ENCODE measurements at places on chromosomes 7 and 10.

DNA sequence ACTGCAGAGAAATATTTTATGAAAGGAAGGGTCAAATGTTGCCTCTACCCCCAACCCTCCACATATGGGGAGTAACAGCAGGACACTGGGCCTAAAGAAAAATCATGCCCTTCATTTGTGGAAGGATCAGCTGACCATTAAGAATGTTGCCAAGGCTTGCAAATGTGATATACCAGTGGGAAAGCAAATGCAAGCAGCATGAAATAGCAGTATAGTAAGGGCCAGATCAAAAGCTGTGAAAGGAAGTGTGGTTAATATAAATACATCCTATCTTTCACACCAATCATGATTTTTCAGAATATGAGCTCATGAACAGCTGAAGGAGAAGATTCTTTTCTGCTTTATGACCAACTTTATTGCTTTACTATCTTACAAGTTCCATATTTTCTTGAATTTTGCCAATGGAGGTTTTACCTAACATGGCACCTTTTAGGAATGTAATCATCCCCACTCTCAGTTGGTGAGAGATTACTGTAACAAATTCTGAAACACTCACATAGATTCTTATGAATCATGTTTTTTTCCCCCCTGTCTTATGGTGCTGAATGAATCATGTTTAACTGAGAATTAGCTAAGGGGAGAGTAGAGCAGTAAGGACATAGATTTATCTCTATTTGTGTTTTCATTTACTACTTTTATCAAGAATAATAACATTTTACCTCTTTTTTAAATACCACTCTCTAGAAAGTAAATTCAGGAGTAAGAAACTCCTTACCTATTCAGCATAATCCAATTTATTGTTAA, 12.1 kb upstream of the ATAD1 start:
- no peak for DNase-seq

DNA sequence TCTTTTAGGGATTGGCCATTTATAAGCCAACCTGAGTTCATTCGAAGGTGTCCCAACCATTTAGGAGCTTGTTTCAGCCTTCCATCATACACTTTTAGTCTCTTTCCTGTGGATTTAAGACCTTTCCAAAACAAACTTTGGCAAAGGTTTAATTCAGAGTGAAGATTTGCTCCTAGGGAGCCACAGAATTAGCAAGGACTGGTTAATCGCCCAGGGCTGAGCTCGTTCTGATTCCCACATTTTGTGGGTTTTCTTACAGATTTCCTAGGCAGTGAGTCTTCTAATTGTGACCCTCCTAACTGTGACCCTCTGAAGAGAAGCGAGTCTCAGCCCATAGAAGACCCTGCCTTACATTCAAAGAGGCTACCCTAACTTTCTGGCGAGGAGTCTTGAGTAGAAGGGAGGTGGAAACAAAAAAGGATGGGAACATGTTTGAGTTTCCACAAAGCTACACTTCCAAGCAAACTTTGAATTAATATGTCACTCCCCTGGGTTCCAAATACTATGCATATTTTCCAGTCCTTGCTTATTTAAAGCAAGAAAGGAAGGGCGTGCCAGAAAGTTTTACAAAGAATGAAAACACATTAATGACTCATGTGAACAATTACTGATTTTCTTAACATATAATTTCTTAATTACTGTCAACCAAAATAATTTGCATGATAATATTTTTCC, 118.3 kb downstream of the ARID5B start:
- DNase-seq, result no peak

- DNase-seq, result no peak
Measured at GRCh38 chr10:129848696-129849451, 115.2 kb downstream of the EBF3 start.

DNA sequence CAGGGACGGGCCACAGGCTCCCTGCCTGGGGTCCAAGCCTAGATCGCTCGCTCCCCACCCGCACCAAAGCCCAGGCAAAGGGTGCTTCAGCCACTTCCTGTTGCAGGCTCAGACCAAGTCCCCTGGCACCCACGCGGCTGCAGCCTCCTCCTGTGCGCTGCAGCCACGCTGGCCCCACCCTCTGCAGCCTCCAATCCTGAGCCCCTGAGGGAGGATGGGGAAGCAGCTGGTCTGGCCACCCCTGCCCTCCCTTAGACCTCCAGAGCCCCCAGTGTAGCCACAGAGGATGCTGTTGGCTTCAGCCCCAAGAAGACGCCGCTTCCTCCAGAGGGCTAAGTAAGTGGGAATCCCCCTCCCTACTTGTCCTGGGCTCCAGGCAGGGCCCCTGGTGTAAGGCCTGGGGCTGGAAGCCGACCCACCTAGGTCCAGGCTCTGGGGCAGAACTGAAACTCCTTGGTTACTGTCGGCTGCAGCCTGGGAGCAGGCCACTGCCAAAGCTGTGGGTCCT, 9.4 kb downstream of the LIMK1 start:
- DNase-seq, result peak; percentile 32

- no peak for DNase-seq
Measured at GRCh38 chr7:149293338-149293737, 31.3 kb downstream of the ZNF783 start.

- no peak for DNase-seq
Measured at GRCh38 chr7:66359656-66360211, 154.6 kb downstream of the TPST1 start.

DNA sequence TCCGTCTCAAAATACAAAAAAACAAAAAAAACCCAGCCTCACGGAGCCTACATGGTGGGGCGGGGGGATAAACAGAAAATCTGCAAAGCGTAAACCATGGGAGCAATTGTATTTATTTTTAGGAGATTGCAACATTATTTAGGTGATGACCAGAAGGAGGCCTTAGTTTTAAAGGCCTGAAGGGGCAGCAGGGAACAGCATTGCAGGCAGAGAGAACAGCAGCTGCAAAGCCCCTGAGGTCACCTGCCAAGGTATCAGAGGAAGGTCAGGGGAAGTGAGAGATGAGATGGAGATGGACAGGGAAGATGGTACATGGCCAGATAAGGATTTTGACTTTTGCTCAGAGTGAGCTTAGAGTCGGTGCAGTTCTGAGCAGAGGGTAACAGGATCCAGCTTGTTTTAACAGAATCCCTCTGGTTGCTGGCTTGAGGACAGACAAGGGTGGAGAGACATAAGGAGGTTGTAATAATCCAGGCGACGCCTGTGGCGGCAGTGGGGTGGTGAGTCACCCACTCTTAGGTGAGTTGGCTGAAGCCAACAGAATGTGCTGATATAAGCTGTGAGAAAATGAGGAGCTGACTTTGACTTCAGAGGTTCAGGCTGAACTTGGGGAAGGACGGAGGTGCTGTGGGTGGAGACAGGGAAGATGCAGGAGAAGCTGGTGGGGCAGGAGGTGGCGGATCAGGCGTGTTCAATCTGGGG, 82.3 kb upstream of the GTF2I start:
- DNase-seq, result no peak

DNA sequence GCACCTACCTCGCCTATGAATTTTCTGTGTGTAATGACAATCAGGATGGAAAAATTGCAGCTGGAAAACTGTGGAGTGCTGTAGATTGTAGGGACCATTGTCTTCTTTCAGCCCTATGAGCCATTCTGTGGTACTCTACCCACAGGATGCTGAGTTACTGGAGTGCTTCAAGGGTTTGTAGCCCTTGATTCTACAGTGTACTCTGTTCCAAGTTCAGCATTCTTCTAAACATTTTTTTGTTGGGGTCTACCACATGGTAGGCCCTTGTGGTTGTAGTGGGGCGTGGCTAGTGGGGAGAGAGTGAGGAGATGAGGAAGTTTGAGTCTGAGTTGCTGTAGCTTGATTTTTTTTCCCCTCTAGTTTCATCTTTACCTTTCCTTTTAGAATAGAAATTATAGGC, 33.5 kb downstream of the REEP3 start:
- peak; percentile 70 for DNase-seq

DNA sequence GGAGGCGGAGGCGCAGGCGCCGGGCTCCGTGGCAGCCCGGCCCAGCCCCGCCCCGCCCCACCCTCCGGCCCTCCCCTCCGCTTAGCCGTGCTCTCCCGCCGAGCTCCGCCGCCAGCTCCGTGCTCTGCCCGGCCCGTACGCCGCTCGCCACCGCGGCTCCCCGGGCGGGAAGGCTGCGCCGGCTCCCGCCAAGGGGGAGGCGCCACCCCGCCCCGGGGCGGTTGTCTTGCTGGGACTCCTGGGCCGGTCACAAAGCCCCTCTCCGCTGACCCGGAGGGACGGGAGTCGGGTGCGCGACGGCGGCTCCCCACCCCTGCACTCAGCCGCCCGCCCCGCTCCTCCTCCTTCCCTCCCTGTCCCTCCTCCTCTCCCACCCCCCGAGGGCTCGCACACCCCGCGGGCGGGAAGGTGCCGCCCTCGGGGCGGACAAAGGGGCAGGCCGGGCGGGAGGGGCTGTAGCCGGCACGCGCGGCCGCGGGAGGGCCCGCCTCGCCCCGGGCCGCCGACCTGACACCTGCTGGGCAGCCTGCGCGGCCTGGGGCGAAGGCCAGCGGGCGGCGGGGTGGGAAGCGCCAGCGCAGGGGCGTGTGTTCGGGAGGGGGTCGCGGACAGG, 11.5 kb upstream of the SP8 start:
- no peak for DNase-seq

DNA sequence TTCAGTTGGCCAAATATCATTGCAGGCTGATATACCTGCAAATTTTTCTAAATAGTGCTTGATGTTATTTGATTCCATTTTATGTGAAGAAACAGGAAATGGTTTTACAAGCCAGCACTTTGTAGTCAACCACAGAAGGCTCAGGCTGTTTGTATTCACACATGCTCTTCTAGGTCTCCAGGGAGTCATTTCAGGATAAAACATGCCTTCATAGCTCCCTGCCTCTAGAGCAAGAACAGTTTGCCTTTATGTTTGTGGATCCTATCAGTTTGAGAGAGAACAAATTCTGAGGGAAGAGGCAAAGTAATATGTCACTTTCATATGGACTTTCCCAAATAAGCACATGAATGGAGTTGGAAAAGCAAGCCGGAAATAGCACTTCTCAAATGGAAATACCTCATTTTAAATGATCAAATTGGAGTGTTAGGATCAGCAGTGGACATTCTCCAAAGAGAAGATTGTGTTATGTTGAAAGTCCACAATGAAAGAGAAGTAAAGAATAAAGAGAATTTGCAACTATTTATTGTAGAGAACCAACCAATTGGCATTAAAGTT, 277.6 kb downstream of the KCND2 start:
- DNase-seq, result no peak

GRCh38 chr7:16697507-16698199, 51.7 kb downstream of the BZW2 start:
- DNase-seq, result no peak

GRCh38 chr10:3213208-3213607, 40.6 kb upstream of the PITRM1 start:
- DNase-seq, result no peak

- DNase-seq, result no peak
Measured at GRCh38 chr10:85784792-85785191, 581.8 kb downstream of the GRID1 start.

DNA sequence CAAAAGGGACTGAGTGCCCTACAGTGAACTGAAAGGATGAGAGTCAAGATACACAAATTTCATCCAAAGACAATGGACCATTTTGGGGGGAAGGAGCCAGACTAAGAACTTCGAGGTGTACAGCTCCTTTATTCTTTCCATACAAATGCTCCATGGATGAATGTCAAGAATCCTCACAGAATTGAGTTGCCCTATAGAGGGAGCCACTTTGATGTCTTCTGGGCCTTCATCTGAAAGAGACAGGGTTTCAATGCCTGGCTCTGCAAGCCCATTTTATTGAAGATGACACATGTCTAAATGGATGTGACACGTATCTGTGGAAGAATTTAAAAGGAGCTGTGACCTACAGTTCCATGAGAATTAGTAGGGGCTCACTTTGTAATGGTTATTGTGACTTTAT, 32.0 kb upstream of the NRG3 start:
- DNase-seq, result no peak

GRCh38 chr7:39336442-39336841, 229.8 kb upstream of the YAE1 start:
- no peak for DNase-seq

DNA sequence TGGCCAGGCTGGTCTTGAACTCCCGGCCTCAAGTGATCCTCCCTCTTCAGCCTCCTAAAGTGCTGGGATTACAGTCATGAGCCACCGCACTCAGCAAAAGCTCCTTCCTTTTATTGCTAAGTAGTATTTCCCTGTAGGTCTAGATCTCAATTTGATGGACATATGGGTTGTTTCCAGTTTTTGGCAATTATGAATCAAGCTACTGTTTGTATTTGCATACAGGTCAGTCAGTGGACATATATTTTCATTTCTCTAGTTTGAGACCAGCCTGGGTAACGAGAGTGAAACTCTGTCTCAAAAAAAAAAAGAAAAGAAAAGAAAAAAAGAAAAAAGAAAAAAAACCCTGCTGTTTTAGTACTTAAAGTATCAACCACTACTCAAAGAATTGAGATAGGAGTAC, 6.4 kb upstream of the PRKRIP1 start:
- DNase-seq, result no peak

DNA sequence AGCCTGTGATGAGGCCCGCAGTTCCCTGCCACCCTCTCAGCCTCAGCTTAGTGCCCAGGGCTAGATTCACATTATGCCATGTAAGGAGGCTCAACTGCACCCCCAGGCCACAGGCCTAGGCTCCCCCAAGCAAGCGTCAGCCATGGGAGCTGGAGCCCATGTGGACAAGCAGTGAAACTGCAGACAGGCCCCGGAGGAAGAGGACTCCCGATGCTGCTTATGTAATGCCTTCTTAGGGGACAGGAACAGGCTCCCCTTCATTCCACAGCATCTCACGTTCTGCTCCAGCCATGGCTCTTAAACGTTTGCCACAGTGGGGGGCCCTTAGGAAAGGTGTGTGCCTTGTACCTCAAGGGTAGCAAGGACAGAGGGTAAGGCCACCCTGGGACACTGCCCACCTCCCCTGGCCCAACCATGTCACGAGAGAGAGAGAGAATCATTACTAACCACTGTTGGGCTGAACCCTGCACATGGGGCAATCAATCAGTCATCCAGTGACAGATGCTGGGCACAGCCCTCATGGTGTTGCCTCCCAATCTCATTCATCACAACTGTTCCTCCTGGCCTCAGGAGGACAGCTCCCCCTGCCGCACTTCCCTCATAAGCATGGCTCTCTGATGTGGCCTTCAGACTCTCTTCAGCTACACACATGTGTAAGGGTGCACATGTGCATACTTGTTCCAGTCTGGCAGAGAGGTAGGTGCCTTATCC, 263.0 kb downstream of the GRID1 start:
- no peak for DNase-seq

Data from naive B cell (primary cell).